H9 (cell line): ENCODE measurements at places on chromosomes 12 and 14. TPM values are rescaled to one million over a fixed set of nuclear protein-coding genes. Genes with fewer than 3 reads are reported as not detected.

The ASCL1 gene
- 0.20 TPM in 1 of 2 replicates, not detected in the other for total RNA-seq

The ACRBP gene
- 1.3 and 1.9 TPM in 2 replicates for total RNA-seq

- DNase-seq, result no peak
These were observed 46.1 kb downstream of the TMTC3 start for GRCh38 chr12:88188180-88188579.

GRCh38 chr12:83015390-83016217 is 328.9 kb downstream of the TMTC2 start:
- DNase-seq, result no peak

DNA sequence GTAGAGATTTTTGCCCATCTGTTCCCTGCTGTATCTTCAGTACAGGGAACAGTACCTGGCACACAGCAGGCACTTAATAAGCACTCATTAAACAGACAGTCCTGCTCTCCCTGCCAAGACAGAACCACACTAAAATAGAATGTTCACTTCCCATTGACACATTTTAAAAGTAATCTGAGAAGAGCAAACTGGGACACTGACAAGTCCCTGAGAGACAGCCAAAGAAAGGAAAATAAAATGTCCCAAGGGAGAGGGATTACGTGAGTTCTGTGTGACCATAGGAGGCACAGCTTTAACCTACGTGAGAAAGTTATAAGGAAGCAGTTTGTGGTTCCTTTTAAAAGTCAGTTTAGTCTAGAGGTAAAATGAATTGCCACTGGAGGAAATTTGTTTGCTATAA is 43.9 kb upstream of the SYCP3 start:
- DNase-seq, result no peak
